M059J (cell line): ENCODE measurements at places on chromosomes 3 and 15.
A peak's percentile ranks its signal among the peaks of the same experiment; 100 is the strongest.

GRCh38 chr3:36095238-36095637 is 285.1 kb upstream of the STAC start:
- DNase-seq: no peak

- no peak for DNase-seq
Measured at GRCh38 chr3:29614954-29615353, 334.1 kb downstream of the RBMS3 start.

GRCh38 chr15:41968701-41969100 is 3.7 kb downstream of the EHD4 start:
- no peak for DNase-seq

DNA sequence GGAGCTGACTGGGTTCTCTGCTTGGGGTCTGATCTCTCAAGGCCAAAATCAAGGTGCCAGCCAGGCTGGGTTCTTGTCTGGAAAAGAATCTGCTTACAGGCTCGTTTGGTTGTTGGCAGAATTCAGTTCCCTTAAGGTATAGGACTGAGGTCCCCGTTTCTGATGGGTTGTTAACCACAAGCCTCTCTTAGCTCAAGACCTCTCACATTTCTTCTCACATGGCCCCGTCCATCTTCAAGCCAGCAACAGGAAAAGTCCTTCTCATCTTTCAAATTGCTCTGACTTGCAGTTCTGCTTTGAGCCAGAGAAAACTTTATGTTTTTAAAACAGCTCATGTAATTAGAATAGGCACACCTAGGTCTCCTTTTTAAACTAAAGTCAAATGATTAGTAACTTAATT is 20.4 kb downstream of the UACA start:
- DNase-seq: peak; percentile 61

- peak; percentile 56 for DNase-seq
Measured at GRCh38 chr3:56468184-56469106, at the start of gene ERC2. Gene ERC2, minus strand, starts transcription at chr3:56468467.

- peak; percentile 91 for DNase-seq
Measured at GRCh38 chr3:170563712-170564423, 22.0 kb downstream of the SLC7A14 start.

DNA sequence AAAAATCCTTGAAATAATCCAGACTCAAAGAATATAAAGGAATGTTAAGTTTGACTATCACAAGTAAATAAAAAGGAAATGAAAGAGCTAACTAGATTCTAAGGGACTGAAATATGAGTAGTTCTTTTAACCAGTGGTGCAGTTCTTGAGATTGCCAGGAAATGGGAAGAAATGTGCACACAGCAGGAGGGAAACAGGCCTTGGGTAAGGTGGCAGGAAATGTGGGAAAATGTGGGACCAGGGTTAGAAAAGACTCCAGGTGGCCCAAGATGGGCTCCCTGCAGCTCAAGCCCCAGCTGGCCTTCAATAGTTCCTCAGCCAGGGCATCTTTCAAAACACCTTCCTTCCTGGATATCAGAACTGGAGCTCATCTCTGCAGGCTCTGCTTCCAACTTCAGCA is 181.3 kb downstream of the ISL2 start:
- no peak for DNase-seq

GRCh38 chr3:58063022-58063815 is 55.0 kb downstream of the FLNB start:
- peak; percentile 93 for DNase-seq

DNA sequence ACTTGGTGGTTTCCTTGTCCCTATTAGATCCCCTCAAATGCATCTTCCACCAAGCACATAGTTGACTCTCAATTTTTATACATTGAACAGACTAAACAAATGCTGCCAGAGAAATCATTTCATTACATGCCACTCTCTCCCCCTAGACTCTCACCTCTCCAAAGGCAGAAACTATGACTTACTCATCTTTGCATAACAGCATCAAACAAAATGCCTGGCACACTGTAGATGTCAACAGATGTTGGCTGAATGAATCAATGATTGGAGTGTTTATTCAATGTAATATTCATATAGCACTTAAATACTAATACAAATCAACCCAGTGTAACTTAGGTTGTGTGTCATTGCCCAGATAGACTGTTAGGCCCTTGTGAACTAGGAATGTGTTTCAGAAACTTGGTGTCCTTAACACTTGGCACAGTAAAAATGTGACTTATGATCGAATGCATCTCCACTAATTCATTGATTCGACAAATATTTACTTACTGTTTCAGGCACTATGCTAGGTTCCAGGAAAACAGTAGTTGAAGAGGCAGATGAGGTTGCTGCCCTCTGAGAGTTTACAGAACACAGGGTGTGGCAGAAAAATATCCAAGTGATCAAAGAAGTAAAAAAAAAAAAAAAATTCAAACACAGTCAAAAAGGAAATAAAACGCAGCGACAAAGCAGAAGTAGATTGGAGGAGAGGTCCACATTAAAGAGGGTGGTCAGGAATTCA is 188.5 kb upstream of the LRRN1 start:
- no peak for DNase-seq

DNA sequence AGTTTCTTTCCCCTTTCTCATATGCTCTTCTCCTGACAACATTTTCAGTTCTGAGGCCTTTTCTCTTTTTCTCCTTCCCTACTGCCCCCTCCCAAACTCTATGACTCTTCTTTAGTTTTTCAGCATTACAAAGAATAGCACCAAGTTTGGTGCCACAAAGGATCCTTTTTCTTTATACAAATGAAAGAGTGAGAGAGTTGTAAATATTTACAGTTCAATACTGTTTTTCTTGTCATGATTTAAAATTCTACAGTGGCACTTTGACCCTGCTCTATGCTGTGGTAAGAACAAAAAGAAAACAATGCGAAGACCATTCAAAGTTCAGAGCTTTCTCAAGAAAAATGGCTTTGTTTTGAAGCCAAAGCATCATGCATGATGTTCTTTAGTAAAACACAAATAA is 667.9 kb upstream of the SGO1 start:
- no peak for DNase-seq
